ENCODE measurements at places on chromosomes 16 and 17.

GRCh38 chr16:81469710-81470535 is 25.3 kb downstream of the CMIP start:
- DNase-seq, result no peak

- DNase-seq, result no peak
Observed at GRCh38 chr16:21222495-21223337, 10.8 kb upstream of the ANKS4B start.

- DNase-seq, result peak; percentile 73
Observed at GRCh38 chr16:68993885-68994284, 111.6 kb upstream of the HAS3 start.

DNA sequence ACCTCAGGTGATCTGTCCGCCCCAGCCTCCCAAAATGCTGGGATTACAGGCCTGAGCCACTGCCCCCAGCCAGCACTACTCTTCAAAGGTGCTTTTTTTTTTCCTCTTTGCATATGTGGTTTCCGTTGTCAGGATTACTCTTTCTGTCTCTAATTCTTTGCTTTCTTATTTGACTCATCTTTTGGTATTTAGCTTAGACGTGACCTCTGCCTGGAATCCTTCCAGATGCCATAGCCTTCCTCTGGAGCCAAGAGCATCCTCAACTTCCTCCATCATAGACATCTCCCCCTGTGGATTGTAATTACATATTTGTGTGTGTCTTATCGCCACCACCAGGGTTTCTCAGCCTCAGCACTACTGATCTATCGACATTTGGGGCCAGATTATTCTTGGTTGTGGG is 84.4 kb upstream of the XYLT1 start:
- DNase-seq, result peak; percentile 90

DNA sequence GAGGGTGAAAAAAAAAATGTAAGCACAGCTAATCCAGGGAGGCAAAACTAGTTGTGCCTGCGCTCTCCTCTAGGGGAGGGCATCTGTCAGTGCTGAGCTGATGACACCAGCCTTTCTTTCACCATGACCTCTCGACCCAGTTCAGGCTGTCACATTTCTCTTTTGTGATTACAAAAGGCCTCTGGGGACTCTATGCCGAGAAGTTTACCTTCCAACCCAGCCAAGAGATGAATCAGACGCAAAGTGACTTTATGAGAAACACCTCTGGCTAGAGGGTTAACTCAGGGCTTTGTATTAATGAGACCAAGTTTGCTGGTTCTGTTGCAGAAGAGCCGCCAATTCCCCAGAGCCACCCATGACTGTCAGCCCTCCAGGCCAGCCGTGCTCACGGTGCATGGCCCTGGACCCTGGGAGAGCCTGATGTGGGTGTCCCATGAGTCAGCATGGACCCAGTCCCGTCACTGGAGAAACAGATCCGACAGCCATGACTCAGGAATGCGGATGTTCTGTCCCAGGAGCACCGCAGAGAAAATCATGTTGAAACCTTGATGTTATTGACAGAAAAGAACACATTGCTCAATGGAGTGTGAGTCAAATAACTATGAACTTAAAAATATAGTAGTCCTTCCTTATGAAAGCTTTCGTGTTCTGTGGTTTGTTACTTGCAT is 437.2 kb downstream of the HS3ST3B1 start:
- peak; percentile 95 for DNase-seq

DNA sequence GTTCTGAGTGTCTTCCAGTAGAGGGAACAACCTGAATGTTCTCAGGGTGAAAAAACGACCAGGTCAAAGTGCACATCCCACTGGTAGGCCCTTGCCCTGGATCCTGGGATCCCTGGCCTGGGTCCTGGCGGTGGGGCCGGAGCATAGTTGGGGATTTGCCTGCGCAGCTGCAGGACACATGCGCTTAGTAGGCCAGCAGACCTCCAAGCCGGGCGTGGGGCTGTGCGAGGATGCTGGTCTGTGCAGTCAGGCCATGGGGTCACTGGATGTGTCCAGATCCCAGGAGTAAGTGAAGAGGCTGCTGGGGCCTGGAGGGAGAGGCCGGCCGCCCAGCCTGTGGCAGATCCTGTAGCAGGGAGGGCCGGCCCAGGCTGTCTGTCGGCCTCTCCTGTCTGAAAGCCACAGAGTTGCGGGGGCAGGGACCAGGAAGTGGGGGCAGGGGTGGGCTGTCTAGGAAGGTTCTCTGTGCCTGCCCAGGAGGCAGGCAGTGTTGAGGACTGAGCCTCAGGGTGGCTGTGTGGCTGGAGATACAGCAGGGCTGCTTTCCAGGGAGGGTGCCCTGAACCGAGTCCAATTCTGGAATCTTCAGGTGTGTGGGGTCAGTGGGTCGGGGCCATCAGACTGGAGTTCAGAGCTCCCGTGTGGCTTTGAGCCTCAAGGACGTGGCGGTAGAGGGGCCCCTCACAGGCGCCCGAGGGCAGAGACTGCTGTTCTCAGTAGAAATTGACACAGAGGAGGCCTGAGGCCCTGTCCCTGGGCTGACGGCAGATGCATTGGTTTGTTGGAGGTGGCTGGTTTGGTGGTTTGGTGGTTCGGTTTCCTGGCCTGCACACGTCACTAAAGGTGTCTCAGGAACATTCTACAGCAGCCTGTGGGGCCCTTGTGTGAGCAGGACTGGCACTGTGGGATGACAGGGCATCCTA is 17.2 kb upstream of the NUDT16L1 start:
- no peak for DNase-seq

- DNase-seq, result no peak
Observed at GRCh38 chr16:56345406-56346050, 79.8 kb downstream of the AMFR start.

DNA sequence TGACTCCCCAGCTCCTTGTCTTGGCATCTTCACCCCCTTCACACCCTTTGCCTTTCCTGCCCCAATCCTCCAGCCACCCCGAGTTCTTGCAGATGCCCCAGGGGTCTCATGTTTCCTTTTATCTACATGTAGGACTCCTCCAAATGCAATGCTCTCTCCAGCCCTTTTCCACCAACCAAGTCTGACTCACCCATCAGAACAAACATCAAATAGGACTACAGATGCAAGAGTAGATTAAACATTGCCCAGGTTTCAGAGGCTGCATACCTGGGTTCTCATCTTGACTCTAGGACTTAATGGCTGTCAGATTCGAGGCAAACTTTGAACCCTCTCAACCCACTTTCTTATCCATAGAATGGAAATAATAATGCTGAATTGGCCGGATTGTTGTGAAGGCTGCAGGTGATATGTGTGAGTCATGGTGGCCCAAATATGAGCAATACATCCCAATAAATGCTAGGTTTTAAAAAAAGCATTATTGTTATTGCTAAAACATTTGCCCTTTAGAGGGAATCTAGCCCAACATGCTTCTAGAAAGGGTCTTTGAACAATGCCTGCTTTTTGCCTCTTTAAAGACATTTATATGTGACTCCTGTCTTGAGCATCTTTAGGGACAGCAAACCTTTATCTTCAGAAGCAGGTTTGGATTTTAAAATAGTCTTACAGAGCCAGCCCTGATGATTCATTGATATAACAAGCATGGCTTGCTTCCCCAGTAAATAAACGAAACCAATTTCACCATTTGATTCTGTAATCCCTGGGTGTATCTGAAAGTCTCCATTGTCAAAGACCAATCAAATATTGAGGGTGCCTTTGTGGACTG is 310.1 kb downstream of the FOXL1 start:
- no peak for DNase-seq

DNA sequence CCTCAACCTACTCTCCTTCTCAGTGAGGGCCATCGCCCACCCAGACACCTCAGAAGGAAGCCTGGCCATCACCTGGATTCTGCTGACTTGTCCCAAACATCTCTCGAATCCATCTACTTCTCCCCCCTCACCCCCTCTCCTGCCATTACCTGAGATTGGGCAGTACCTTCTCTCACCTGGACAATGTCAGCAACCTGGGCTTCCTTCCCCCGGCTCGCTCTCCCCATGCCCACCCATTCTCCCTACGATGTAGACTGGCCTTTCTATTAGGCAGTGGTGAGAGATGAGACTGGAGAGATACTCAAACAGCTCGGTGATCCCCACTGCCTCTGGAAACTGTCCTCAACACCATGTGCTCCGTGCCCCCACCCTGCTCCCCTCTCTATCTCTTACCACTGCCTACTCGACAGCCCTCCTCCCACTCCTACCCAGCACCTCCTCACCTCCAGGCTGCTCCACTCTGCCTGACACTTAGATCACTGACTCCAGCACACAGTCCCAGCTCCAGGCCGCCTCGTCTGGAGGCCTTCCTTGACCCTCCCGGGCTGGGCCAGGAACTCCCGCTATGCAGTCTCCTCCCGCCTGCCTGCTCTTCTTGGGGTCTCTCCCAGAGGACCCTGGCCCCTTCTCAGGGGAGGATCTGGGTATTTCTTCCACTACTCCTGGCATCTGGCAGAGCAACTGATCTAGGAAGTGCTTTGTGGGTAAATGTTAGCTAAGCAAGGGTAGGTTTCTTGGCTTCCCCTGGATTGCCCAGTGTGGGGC is 235.8 kb upstream of the NLRP1 start:
- no peak for DNase-seq

DNA sequence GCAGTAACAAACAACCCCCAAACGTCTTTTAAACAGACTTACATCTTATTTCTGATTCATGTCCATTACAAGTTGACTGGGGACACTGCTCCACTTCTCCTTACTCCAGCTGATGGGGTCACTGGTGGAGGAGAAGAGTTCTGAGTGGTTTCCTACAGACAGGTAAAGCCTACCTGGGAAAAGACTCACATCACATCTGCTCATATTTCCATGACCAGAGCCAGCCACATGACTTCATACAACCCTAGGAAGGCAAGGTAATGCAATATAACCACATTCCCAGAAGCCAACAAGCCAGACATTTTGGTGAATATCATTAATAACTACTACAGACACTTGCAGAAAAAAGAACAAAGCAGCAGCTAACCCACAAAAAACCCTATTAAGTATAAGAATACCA is 90.5 kb upstream of the IRX6 start:
- no peak for DNase-seq

DNA sequence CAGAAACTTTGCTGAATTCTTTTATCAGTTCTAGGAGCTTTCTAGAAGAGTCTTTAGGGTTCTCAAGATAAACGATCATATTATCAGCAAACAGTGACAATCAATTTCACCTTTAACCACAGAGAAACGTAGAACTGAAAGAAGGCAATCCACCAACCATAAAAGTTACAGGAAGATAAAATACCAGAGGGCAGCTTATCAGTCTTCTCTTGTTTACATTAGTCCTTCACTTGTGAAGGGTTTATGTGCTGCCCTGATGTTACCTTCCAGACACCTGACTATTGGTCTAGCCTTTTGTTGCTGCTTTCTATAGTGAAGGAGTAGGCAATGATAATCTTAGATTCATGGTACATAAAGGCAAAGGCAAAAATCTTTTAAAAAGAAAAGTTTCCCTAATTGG is 73.2 kb upstream of the EFCAB3 start:
- no peak for DNase-seq

DNA sequence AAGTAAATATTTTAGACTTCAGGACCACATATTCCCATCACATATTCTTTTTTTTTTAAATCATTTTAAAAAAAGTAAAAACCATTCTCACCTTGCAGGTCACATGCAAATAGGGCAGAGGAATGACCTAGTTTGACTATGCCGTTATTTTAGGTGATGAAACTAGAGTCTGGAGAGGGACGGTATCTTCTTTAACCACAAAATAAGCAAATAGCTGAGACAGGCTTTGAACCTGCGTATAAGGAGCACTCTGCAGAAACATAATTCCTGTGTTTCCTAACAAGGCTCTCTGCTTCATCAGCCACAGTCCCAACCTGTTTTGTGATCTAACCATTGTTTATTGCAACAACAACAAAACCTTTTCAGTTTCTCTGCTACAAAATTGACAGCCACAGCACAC is 121.5 kb downstream of the PCTP start:
- DNase-seq, result no peak

GRCh38 chr16:78434401-78434800 is 334.9 kb downstream of the WWOX start:
- DNase-seq, result no peak

DNA sequence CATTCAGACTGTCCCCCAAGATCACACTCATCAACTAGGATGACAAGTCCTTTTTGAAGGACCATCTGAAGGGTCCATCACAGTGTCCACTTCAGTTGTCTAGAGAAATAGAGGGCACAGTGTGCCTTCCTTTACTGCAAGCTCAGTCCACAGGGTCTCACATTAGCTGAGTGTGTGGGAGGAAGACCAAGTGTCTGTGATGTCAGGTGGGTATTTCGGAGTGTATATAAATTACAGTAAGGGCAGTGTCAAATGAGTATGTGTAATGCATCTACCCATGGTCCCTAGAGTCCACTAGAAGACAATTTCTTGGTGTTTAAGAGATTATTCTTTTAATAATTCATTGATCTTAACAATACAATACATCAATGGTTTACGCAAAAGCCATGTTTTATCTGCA is 272.2 kb downstream of the CDH13 start:
- no peak for DNase-seq

- DNase-seq, result no peak
Observed at GRCh38 chr17:81842725-81843504, 8.1 kb upstream of the PPP1R27 start.

DNA sequence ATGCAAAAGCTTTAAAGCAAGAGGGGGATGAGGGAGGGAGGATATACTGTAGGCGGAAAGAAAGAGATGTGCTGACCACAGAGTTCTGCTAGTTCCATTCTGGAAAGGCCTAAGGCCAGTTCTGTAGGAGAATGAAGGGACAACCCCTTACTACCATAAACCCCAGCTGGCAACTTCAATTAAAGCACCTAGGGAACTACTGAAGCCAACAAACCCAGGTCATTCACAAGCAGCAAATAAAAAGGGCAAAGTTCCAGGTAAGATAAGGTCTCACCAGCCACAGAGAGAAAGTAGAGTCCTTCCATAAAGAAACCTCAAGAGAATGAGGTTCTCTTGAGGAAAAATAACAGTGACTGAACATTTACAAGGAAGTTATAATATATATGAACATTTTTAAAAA is 12.8 kb downstream of the TERF2 start:
- no peak for DNase-seq

DNA sequence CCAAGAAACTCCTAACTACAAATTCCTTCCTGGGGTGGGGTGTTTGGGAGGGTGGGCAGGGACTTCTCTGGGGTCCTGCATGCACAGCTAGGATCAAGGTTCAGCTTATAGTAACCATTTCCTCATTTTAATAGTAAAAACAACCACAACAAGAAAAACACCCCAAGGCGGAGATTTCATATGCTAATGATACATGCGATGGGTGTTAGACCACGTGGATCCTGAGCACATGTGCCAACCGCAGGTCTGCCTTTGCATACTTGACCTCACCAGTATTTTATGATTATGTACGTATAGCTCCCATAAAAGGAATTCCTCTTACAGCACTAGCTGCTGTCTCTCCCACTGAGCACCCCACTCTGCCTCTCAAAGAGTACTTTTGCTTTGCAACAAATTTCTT is 1.9 kb downstream of the KRTAP4-11 start:
- peak; percentile 24 for DNase-seq

Measured in fibroblast of skin of left quadriceps (primary cell).